Activated CD4-positive, CD25-positive, alpha-beta regulatory T cell (primary cell): ENCODE measurements at places on chromosomes 4 and X.

DNA sequence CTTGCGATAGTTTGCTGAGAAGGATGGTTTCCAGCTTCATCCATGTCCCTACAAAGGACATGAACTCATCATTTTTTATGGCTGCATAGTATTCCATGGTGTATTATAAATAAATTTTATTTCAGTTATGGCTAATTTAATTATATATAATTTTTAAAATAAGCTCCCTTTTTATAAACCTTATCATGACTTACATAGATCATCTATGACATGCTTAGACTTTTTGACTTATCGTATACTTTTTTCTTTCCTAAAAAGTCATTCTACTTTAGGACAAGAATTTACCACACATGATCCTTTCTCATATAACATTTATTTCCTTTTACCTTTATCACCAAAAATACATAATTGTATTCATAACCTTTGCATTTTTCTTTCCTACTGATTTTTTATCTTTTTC is 376.5 kb downstream of the CCSER1 start:
- DNase-seq: no peak

DNA sequence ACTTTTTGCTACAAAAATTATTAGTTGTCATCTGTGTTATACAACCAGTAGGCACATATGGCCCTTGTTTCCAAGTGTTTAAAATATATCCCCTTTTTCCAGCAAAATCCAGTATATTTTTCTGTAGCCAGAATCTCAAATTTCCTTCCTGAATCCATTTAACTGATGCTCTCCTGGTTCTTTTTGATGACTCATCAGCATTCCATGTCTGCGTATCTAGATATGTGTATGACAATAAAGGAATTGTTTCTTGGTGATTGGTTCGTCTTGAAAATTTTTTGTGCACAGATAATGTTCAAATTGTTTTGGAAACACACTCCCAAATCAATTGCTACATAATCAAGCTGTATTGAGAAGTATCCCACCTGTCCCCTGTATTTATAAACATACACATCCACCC is 98.3 kb downstream of the ITM2A start:
- no peak for DNase-seq

DNA sequence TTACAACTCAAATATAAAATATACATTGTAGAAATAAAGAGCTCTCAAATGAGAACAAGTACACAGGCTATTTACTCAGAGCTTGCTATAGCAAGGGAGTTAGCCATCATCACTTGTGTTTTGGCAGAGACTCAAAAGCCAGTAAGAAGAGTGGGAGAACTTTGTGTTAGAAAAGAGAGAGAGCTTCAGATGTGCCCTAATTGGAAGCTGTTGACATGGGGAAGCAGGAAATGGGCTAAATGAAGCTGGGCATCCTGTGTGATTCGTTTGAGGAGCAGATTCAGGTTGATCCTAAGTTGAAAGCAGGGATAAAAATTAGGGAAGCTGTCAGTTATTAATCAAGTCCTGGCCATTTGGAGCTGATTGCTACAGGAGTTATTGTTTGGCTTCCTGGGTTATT is 207.4 kb upstream of the MAOA start:
- no peak for DNase-seq

DNA sequence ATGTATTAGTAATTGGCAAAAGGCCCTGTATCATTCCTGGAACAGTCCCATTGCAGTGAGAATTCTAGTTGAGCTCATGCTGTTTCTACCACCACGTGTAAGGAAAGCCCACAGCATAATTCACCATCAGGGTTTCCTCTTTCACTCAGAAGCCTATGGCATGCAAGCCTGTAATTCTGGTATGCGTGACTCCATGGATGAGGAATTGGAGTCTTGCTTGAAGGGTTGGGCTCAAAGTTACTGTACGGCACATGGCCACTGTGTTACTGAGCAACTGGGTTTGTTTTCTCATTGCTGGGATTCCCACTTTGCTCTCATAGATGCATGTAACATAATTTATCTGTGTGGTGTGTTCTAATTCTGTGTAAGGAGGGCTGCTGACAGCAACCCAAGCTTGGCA is 132.3 kb upstream of the NR3C2 start:
- no peak for DNase-seq

DNA sequence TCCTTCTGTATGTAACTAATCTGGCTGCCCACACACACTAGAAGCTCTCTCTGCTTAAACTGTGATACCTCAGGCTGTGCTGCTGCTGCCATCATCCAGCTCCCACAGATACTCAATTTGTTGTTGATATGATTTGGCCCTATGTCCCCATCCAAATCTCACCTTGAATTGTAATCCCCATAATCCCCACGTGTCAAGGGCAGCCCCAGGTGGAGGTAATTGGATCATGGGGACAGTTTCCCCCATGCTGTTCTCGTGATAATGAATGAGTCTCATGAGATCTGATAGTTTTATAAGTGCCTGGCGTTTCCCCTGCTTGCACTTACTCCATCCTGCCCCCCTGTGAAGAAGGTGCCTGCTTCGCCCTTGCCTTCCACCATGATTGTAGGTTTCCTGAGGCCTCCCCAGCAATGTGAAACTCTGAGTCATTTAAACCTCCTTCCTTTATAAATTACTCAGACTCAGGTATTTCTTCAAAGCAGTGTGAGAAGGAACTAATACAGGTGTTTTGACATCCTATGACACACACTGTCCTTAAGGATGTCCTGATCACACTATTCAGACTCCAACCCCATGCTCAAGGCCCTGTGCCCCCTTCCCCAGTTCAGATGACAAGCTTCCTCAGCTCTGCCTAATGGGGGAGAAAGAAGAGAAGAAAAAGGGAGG is 2.9 kb upstream of the ATOH1 start:
- no peak for DNase-seq

DNA sequence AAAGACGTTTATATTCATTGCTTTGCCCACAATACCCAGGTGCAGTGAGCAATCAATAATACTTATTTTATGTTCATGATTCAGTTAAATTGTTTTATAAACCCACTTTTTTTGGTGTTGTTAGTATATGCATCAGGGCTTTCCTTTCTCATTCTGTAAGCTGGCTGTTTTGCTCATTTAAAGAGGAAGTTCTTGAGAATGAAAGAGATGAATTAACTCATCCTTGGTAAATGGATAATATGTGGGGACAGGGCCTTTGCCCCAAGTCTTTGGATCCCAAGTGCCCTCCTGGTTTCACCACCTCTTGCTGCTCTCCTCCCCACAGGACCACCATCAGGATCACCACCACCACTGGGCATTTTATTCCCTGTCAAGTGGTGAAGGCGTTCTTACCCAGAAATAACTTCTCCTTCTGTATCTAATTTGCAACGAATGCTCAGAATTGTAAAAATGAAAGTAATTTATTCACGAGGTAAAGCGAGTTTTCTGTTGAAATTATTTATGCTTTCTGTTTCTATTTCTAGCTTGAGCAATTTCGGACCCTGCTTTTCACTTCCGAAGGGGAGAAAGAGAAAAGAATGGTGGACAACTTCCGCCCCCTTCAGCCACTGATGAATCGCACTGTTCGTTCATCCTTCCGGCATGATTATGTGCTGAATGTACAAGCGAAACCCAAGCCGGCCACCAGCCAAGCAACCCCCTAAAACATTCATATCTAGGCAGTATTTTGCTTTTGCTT is 8.2 kb upstream of the ZRSR2 start:
- DNase-seq: no peak

GRCh38 chrX:85052205-85052604 is 48.5 kb downstream of the APOOL start:
- DNase-seq: no peak

- DNase-seq: no peak
Observed at GRCh38 chr4:94011190-94011589, 182.6 kb downstream of the ATOH1 start.
